Urothelium cell line (cell line): ENCODE measurements at places on chromosomes 2 and 18.

DNA sequence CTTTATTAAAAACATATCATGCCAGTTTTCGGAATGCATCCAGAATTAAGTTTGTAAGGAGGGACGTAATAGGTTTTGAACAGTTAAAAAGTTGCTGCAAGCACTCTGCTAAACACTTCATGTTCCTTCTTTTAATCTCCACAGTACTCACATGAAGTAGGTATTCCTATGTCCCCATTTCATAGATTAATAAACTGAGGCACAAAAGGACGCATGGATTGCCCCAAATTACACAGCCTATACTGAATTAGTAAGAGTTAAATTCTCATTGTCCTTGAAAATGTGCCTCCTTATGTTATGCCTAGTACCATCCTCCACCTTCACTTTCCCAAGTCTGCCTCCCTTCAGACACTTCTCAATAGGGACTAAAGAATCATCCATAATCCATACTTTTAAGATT is 358.9 kb upstream of the ATP5MC3 start:
- DNase-seq, result no peak

GRCh38 chr18:63492851-63493250 is 16.1 kb downstream of the SERPINB5 start:
- DNase-seq, result no peak

DNA sequence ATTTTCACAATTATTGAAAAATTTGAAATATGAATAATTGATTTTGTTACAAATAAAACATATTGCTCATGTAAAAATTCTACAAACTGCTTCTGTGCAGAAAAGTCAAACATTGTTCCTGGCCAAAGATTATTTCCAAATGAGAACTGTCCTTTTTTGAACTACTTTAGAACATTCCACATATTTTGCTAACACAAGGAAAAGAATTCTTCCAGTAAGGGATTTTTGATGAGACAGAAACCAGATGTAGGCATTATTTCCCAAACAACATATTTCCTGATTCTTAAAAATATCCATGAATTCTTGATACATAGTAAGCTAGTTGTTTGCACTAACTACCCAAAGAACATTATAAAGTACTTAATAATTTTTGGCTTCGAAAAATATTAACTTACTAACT is 715.2 kb downstream of the CCDC85A start:
- no peak for DNase-seq

DNA sequence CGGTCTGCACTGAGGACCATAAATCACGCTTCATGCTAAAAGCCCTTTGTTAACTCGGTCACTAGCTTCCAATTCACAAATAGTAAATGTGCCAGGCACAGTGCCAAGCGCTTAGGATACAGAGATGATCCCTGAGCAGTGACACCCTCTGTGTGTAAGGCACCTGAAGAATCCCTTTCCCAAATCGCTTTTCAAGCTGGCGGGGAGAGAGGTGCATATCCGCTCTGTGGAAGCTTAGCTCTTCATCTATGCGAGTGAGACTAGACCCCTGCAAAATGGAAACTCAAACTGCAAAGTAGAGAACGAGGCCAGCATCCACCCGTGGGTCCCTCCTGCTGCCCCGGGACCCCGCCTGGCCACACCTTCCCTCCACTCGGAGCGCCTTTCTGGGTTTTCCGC is 2.4 kb downstream of the PIEZO2 start:
- no peak for DNase-seq

GRCh38 chr2:88144914-88145497 is 17.1 kb upstream of the FABP1 start:
- no peak for DNase-seq

DNA sequence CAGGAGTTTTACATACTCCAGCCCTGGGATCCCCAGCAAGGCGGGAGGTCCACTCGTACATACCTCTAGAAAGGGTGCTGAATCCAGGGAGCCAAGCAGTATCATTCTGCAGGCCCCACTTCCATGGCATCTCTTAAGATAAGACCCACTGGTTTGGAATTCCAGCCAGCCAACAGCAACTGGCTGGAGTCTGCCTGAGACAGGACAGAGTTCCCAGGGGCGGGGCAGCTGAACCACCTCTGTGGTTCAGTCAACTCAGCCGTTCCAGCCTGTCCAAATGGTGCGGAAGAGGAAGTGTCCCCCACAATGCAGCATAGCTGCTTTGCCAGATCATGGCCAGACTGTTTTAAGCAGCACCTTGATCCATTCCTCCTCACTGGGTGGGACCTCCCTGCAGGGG is 33.2 kb downstream of the ZNF892 start:
- no peak for DNase-seq

GRCh38 chr2:151091583-151091982 is 170.1 kb downstream of the RBM43 start:
- no peak for DNase-seq

- no peak for DNase-seq
These were observed 98.7 kb downstream of the TWIST2 start for GRCh38 chr2:238946318-238947242.

DNA sequence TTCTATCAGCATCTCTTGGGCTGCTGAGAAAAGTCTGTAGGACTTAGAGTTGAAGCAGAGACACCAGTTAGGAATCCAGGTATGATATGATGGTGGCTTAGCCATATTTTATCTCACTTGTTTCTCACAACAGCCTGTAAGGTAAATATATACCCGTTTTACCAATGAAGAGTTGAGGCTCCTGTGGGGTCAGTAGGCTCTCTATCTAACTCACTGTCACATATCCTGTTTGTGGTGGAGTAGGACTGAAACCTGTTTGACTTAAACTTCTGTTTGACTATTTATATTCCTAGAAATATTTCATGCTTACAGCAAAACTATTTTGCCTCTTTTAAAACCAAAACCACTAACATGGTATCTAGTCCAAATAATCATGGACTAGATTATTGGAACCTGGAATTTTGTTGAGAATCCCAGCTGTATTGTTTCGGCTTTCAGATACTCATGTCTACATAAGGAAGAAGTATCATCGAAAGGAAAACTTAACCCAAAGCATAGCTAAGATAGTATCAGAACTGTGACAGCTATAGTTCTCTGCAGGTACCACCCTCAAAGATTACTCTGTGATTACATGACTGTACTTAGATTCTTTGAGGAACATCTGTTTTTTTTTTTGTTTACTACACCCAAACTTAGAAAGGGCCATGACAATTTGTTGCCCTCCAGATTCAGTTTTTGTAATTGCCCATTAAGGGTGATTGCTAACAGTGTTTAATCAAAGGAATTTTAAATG is 216.1 kb upstream of the THUMPD2 start:
- DNase-seq, result no peak

DNA sequence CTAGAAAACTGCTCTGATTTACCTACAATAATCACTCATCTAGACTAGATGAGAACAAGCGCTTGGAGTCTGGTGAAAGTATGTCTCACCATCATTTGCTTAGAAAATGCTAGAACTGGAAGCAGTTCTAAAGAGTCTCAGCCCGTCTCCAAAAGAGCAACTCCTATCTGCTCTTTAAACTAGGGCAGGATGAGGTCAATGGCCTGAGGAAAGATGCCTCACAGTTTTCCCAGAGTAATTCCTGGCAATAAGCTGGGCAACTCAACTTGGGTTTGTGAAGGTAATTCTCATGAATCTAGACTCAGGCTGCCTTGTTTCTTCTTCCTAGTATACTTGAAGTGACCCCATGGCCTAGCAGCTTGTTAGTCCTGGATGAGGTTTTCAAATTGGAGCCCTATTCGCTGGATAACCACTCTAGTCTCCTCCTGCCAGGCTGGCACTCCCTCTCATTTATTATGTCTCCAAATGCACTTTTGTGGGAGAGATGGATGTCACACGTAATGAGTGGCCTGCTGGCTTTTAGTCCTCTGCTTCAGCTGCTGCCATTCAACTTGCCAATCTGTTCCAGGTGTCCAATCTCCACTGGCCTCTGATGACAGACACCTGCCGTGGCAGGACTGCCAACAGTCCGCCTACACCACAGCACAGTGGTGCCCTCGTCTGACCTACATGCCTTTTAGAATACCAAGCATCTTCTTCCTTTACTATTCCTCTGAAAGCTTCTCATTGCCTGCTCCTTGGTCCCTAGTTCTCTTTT is 80.9 kb downstream of the CABYR start:
- DNase-seq, result no peak

GRCh38 chr18:28432339-28432738 is 255.4 kb upstream of the CDH2 start:
- no peak for DNase-seq

DNA sequence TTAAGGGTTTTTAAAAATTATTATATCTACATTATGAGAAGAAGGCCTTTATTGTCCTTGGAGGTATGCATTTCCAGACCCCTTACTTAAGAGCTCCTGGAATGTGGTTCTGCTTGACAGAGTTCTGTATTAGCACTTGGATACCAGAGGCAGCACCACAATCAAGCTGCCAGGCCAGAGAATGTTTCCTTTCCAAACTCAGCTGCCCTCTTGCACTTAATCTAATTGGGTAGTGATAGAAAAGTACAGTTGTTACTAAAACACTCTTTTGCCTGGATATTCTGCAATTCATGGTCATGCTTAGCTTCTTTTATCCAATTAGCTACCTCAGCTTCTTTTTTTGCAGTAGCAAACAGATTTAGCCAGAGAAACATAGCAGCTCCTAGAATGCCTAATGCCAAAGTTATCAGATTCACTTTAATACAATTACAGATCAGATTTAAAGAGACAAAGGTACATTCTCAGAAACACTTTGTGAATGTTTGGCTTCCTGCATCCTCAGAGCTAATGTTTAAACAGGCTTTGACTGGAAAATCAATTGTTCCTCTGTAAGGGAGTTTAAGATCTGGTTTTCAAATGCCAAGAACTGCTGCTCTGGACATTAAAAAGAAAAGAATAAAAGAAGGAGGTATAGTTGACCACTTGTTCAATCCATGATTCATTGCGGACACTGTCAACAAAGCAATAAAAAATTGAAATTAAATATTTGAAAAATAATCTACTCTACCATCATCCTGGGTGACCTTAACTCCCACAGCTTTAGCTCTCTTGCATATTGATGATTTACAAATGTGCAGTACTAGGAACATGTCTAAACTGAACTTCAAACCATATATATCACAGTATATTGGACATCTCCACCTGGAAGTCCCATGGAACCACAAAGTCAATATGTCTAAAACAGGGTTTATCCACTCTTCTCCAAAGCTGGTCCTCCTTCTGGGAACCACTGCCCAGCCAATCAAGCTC is 12.8 kb downstream of the NOSTRIN start:
- DNase-seq, result no peak

GRCh38 chr2:47293976-47294375 is 109.0 kb upstream of the MSH2 start:
- no peak for DNase-seq
